ENCODE measurements at places on chromosomes 3 and 15. TPM values are rescaled to one million over a fixed set of nuclear protein-coding genes. Genes with fewer than 3 reads are reported as not detected.

- no peaks in the 10 kb centered on the region for H3K36me3 ChIP-seq
- DNase-seq: no peak
- H3K4me1 ChIP-seq: no peaks in the 10 kb centered on the region
Observed at GRCh38 chr3:459311-459670, 262.7 kb downstream of the CHL1 start.

GRCh38 chr3:193832833-193833413 is 239.9 kb downstream of the OPA1 start:
- peaks cover 17% of the 10 kb centered on the region for H3K27me3 ChIP-seq
- no peak overlapping the region for H3K4me3 ChIP-seq
- H3K27ac ChIP-seq: no peak overlapping the region
- DNase-seq: no peak

DNA sequence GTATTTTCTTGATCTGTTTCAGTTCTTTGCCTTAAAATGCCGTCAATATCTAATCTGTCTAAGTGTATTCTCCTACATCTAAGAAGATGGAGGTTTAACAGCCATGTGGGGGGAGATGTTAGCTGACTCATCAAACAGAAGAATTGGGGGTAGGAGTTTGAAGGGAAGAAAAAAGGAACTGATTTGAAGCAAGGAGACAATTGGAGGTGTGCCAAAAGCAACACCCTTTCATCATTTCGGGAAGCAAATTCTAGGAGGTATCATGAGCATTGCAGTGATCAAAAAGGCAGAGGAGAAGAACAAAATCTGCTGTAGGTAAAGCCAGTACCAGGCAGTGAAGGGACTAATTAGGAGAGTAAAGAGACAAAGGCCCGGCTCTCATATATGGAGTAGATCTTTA is 337.3 kb upstream of the TBC1D5 start:
- H3K4me1 ChIP-seq: no peaks in the 10 kb centered on the region
- H3K4me3 ChIP-seq: no peak overlapping the region
- H3K36me3 ChIP-seq: no peaks in the 10 kb centered on the region
- no peak for DNase-seq

- H3K27me3 ChIP-seq: no peaks in the 10 kb centered on the region
- H3K4me1 ChIP-seq: no peaks in the 10 kb centered on the region
- no peak overlapping the region for H3K27ac ChIP-seq
- no peak overlapping the region for H3K4me3 ChIP-seq
Observed at GRCh38 chr3:20190991-20191390, 5.0 kb upstream of the SGO1 start.

GRCh38 chr3:69324362-69325025 is 61.4 kb downstream of the FRMD4B start:
- H3K27me3 ChIP-seq: no peaks in the 10 kb centered on the region
- no peak for DNase-seq
- H3K4me1 ChIP-seq: peaks cover 47% of the 10 kb centered on the region
- no peak overlapping the region for H3K4me3 ChIP-seq
- H3K36me3 ChIP-seq: no peaks in the 10 kb centered on the region

DNA sequence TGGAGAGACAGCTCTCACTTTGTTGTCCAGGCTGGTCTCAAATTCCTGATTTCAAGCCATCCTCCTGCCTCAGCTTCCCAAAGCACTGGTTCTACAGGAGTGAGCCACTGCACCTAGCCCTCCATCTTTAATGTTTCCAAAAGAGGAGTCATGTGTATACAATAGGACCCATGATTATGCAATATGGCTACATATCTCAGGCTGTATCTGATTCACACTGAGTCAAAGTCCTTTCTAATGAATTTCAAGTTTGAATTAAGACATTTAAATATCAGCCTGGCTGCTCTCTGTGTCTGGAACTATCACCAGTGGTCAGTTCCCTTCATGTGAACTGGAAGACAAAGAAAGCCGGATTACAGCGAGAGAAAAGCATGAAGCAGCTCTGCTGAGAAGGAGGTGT is 90.5 kb downstream of the MINAR1 start:
- no peaks in the 10 kb centered on the region for H3K36me3 ChIP-seq
- H3K27ac ChIP-seq: no peak overlapping the region
- DNase-seq: no peak
- H3K27me3 ChIP-seq: peaks cover 7% of the 10 kb centered on the region
- no peaks in the 10 kb centered on the region for H3K4me1 ChIP-seq

DNA sequence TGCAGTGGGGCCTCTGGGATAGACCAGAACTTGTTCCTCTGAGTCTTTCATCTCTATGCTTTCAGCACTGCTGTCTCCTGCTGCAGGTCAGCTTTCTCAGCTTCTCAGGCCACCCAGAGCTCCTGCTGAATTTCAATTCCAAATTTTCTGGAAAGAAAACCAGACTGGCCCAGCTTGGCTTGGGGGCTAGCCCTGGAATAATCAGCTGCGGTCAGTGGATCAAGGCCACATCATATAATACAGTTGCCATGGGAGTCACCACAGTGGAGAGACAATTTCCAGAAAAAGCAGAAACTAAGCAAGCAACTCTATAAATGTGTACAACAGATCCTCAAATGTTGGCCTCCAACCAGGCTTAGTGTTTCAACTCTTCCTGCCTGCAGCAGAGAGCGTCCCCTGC is 91.1 kb upstream of the SLC24A5 start:
- H3K4me1 ChIP-seq: no peaks in the 10 kb centered on the region
- no peaks in the 10 kb centered on the region for H3K36me3 ChIP-seq
- no peak for DNase-seq
- H3K27me3 ChIP-seq: peaks cover 11% of the 10 kb centered on the region

DNA sequence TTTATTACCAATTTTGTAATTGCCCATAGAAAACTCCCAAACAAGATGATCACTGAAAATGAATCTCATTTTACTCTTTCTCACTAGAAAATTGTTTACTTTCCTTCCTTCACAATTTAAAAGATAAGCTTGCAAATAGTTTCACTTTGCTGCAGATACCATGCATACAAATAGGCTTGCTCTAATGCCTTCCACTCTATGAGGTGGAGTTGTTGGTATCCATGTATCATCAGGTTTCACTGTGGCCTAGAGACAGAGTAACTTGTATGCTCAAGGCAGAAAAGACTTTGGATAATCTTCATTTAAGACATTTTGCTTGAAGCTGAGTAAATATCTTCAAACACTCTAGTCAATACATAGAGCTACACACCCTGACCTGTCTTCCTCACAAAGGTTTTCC is 60.8 kb downstream of the RYK start:
- DNase-seq: no peak
- H3K4me3 ChIP-seq: no peak overlapping the region
- no peak overlapping the region for H3K27ac ChIP-seq
- no peaks in the 10 kb centered on the region for H3K4me1 ChIP-seq
- peaks cover 19% of the 10 kb centered on the region for H3K36me3 ChIP-seq
- no peaks in the 10 kb centered on the region for H3K27me3 ChIP-seq

Gene CSPG5
- 0.41 TPM for total RNA-seq

Gene IL16
- 58.8 TPM for total RNA-seq

Gene SLC9A9
- 1.3 TPM for total RNA-seq
